ENCODE measurements at places on chromosomes 3 and 15.

- no peak for DNase-seq
Observed at GRCh38 chr3:106241593-106241992, 372.8 kb upstream of the CBLB start.

DNA sequence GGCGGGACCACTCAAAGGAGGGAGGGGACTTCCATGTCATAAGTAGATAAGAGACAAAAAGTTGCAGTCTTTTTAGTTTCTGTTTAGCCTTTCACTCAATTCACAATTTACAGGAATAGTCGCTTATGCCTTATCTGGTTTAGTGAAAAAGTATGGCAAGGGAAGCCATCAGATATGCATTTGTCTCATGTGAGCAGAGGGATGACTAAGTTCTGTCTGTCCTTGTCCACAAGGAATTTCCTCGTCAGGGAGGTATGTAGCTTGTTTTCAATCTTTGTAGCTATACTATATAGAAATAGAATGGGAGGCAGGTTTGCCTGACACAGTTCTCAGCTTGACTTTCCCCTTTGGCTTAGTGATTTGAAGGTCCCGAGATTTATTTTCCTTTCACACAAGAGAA, 882.8 kb downstream of the NAALADL2 start:
- DNase-seq = no peak

DNA sequence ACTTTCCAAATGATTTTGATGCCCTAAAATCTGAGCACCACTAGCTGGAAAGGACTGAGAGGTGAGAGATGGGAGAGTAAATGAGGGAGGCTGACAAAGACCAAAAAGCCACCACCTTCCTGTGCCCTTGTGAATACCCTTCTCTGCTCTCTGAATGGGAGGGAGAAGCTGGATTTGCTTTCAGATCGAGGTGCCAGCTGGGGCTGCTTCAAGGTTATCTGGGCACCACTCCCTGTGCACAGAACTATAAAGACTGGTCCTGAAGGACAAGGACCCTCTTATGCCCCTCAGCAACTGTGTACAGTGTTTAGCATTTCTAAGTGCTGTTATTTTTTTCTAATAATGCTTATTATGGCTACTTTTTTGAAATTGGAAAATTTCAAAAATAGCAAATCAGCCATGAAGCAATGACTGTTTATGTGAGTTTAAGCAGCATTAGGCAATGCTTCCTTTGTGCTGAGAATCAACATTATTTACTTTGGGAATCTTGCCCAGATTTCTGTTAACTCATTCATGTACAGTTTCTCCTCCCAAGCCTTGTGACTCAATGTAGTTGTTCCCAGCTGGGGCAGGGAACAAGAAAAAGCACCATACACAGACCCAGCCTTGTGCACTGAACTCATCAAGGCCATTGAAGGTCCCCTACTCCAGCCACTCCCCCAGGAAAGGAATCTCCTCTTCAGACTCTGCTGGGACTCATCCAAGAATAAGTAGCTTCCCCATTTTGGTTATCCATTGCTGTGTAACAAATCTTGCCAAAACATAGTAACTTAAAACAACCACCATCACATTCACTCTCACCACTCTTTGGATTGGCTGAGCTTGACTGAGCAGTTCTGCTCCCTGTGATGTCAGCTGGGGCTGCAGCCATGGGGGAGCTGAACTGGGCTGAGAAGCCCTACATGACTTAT, 37.3 kb upstream of the CDV3 start:
- DNase-seq = no peak

DNA sequence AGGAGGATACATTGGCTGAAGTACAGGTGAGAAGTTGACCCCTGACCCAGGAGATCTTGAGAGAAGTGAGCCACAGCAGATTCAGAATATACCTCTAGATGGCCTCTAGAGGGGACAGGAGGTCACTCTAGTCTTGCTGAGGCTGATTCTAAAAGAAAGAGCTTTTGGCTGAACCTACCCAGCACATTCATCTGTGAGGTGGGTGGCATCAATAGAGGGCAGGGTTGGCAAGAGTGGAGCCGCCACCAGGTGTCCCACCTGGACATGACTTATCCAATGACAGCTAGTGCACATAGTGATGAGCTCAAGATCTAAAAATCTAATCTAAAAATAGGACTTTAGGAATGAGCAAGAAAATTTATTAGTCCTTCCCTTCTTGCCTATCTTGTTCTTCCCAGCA, 51.6 kb downstream of the CYP19A1 start:
- no peak for DNase-seq

All from NAMALWA (cell line).